Activated naive CD4-positive, alpha-beta T cell treated with anti-CD3 and anti-CD28 coated beads, Interleukin-2, amount 50 U/mL, for 72 hours (primary cell): ENCODE measurements at places on chromosomes 4 and X.

DNA sequence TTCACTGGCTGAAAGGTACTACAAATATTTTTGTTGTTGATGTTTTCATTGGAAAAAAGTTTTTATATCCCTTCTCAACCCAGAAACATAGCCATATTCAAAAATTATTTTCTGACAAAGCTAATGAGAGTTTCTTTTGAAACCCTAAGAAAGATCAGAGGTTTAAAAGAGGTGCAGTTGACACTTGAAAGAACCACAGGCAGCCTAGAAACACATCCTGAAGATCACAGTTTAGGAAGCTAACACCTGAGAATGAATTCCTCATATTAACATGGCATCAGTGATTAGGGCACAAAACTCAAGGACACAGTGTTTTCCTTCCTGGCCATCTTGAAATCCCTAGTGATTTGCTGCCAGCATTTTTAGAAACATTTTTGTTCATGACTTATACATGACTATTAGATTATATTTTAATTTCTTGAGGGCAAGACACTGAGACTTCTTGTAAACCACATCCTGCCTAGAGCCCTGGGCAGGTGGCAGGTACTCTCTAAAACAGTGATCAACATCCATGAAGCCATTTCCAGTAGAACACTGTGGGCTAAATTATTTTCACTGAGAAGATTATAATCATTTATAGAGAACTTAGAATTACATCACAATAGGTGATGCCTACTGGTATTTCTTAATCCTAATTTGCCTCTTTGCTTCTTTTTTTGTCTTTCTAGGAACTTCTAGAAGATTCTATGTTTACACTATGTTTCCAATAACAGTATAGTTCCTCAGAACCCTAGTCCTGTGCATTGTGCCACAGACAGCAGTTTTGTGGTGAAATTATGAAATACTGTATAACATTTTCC, 80.0 kb downstream of the ARSJ start:
- no peak for DNase-seq

DNA sequence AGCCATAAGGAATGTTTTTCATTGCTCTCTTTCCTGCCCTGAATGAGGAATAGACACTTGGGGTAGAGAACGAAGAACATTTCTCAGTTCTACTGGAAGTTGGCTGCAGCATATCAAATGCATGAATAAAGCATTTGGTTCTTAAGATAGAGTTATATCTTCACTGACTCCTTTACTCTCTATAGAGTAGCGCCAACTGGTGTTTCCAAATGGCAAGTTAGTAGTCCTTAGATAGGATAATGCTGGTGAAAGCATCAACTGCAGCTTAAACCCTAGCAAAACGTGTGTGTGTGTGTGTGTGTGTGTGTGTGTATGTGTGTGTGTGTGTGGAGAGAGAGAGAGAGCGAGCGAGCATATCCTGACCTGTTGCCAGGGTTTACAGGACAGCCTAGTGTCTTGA, 62.2 kb upstream of the FRMPD4 start:
- DNase-seq: no peak

DNA sequence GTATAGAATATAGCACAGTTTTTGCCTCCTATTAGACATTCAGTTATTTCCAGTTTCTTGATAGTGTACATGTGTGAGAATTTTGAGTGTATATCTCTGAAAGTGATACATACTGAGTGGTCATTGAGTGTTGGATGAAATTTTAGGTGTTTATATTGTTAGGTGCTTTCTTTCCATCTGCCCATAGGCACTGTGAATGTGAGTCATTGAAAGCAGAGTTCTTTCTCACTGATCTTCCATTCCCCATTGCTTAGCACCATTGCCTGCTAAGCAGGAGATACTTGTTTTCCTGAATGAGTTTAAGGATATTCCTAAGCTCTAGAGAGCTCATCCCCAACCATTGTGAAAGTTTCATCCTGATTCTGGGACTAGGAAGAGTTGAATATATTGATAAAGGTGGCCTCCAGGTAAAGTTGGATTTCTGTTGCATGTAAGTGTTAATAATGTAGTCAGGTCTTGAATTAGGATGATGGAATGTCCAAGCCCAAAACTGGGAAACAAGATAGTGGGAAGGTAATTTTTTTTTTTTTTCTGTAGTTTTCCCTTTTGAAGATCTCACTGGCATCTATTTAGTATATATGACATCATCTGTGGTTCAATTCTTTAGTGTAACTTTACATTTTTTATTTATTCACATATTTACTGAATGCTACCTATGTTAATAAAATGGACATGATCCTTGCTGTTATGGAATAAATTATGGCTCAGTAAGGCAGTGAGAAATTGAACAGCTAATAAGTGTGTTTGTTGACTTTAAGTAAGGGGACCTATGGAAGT, 22.1 kb downstream of the UBE2K start:
- no peak for DNase-seq

DNA sequence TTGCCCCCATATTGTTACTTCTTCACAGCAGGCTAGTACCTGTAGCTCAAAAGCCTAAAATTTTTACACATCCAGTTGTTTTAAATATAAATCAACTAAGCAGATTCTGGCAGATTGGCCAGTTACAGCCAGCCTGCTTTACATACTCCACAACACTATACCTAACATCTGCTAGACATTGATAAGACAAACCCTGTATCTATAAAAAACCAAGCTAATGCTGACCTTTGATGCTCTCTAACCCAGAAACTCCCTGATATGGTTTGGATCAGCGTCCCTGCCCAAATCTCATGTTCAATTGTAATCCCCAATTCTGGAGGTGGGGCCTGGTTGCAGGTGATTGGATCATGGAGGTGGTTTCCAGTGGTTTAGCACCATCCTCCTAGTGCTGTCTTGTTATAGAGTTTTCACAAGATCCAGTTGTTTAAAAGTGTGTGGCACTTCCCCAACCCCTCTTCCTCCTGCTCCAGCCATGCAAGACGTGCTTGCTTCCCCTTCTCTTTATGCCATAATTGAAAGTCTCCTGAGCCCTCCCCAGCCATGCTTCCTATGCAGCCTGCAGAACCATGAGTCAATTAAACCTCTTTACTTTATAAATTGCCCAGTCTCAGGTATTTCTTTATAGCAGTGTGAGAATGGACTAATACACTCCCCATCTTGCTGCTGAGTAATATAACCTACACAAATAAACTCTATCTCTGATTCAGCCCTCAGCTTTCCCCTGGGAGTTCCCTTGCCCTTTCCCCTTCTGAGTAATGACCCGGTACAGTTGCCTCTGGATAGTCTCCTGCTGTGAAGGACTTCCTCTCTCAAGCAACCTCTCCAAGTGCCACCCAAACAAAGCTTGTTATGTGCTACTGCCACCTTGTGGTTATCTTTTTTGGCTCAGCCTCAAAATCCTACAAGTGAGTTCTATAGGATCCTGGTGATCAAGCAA, 39.6 kb downstream of the ZCCHC13 start:
- peak; percentile 40 for DNase-seq

GRCh38 chrX:39212456-39212855, 411.2 kb downstream of the MID1IP1 start:
- DNase-seq: peak; percentile 20

GRCh38 chr4:53551958-53552357, 39.3 kb downstream of the LNX1 start:
- DNase-seq: no peak
